ENCODE measurements at places on chromosomes 12 and 14.

DNA sequence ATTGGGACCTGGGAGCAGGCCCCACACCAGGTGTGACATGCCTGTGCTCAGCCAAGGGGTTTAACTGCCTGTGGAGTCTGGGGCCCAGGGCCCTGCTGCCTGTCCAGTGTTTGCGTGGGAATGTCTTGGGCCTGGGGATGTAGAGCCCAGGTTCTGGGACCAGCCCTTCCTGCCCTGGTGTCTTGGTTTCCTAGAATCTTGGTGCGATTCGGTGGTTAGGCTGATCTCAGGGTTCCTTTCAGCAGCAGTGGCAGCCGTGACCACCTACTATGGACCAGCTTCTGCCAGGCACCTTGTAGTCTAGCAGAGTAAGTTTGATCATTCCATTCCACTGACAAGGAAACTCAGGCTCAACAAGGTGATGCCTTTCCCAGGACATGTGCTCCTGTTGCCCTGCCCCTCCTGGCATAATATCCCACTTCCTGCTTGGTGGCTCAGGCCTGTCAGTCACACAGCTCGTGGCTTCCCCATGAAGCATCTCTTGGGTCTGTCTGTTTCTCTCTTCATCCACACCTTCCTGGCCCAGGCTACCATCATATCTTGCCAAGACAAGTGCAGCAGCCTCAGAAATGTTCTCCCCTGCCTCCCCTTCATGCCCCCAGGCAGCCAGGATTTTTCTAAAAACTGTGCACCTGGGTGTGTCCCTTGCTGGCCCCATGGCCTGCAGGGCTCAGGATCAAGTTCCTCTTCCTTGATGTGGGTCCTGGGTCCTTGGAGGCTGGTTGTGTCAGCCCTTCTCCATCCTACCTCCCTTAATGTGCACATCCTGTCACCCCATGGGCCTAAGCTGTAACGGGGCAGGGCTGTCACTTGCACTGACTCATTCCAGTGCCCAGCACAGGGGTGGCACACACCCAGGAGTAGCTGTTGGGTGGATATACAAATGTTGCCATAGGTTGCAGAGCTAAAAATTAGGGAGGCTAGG, 101.6 kb downstream of the SLC25A47 start:
- no peak for DNase-seq

DNA sequence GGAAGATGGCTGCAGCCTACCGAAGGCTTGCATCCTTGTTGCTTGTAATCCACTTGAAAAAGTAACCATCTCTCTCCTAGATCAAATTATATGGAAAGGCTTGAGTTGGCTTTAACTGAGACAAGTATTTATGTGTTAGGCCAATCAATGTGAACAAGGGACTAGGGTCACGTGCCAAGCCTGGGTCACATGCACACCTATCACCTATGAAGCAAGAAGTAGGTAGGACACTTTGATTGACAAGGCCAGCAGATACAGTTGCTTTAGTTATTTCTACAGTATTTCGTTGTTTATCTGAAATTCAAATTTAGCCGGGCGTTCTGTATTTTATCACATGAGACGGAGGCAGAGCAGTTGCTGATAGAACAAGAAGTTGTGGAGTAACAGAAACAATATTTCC, 212.3 kb upstream of the OTX2 start:
- DNase-seq, result no peak

GRCh38 chr14:57182760-57183503, 85.8 kb downstream of the EXOC5 start:
- DNase-seq, result no peak

DNA sequence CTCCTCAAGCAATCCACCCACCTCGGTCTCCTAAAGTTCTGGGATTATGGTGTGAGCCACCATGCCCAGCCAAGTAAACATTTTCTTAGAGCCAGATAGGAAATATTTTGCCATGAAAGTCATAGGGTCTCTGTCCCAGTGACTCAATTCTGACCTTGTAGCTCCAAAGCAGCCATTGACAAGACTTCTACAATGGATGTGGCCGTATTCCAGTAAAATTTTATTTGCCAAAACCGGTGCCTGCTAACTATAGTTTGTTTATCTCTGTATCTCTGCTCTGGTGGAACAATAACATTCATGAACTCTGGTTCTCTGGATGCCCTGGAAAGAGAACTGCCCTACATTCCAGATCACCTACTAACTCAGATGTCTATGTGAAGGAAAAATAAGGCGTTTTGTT, 54.6 kb upstream of the USP44 start:
- DNase-seq, result no peak

GRCh38 chr12:591167-592023, 71.8 kb downstream of the NINJ2 start:
- DNase-seq, result no peak

- DNase-seq, result no peak
Measured at GRCh38 chr12:69966839-69967238, 141.8 kb downstream of the MYRFL start.

- no peak for DNase-seq
Measured at GRCh38 chr14:33009673-33010072, 71.0 kb downstream of the NPAS3 start.
